ENCODE measurements at places on chromosomes 5 and 9.

- no peak for DNase-seq
These were observed 366.5 kb downstream of the CHSY3 start for GRCh38 chr5:130270786-130271185.

- no peak for DNase-seq
These were observed 41.6 kb downstream of the MYO10 start for GRCh38 chr5:16894236-16895057.

GRCh38 chr5:170183816-170184687 is 48.7 kb upstream of the C5orf58 start:
- peak; percentile 56 for DNase-seq

- no peak for DNase-seq
These were observed 283.4 kb downstream of the NFIB start for GRCh38 chr9:14030375-14031059.

GRCh38 chr9:69380811-69381210 is 55.8 kb downstream of the ENTREP1 start:
- no peak for DNase-seq

DNA sequence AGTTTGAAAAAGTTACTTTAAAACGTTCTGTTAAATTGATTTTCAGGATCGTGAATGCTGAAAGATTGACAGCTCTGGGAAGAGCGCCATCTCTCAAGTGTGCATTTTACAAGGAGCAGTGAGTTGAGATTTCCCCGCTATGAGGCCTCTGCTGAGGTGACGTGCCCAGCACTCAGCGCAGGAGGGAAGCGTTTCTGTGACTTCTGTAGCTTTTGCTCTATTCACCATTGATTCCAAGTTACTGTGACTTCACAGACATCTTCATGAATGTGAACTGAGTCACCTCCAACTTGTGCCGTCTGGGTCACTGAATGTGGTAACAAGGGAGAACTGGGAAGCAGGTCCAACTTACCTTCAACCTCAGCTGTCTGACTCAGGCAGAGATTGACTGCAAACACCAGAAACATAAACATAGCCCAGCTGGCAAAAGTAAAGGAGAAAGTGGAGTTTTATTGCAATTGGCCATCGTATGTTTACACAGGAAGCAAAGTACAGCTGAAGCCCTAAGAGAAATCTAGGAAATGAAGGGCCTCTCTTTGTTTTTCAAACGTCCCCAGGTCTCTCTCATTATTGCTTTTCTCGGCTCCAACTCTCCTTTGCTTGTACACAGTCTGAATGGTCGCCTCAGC is 428.8 kb upstream of the CLINT1 start:
- no peak for DNase-seq

GRCh38 chr9:127735530-127736185 is 564 bp upstream of the TOR2A start:
- no peak for DNase-seq

DNA sequence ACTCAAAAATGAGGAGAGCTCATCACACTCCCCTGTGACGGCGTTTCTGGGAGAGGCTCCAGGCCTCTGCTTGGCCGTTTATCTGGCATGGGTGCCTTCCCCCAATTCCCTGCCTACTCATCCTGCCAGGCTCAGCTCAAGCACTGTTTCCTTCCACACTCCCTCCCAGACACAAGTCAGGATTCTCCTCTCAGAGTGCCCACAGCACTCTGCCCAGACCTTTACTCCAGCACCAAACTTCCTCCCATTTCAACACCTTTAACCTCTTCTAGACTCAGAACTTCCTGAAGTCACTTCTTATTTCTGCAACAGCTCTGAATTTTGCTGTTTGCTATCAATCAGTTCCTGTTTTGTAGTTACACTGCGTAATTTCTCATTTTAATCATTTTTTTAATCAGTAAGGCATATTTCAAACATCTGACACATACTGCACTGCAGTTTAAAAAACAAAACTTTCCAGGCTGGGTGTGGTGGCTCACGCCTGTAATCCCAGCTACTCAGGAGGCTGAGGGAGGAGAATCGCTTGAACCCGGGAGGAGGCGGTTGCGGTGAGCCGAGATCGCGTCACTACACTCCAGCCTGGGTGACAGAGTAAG is 16.0 kb downstream of the TRMO start:
- no peak for DNase-seq

DNA sequence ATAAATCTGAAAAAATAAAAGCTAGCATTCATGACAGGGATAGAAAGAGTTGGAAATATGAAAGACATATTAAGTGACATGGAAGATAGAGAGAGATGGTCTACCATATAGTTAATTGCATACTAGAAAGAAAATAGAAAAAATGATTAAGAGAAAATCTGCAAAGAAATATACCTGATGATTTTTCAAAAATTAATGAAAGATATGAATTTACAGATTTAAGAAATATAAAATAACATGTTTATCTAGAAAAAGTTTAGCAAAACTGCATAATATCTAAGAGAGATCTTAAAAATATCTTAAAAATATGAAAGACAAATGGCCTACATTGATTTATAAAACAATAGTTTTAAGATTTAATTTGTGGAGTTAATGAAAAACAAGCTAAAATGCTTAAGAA is 219.1 kb upstream of the RPS23 start:
- no peak for DNase-seq

DNA sequence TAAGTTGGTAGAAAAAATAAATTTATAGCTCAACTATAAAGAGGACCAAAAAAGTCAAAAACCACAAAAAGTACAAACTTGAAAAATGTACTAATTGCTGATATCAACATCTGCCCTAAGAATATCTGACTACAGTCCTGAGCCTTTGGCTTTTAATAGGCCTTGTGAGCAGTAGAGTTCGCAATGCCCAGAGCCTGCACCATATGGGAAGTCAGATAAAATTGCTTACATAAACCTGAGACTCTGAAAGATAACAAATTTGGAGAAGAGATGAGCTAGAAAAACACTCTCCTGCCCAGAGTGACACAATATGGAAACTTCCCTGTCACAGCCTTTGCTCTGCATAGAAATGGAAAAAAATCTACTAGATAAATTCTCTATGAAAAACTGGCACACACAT is 368.0 kb upstream of the GRIN3A start:
- DNase-seq: no peak

- DNase-seq: no peak
These were observed 287.0 kb downstream of the SH3GL2 start for GRCh38 chr9:17865881-17866280.

DNA sequence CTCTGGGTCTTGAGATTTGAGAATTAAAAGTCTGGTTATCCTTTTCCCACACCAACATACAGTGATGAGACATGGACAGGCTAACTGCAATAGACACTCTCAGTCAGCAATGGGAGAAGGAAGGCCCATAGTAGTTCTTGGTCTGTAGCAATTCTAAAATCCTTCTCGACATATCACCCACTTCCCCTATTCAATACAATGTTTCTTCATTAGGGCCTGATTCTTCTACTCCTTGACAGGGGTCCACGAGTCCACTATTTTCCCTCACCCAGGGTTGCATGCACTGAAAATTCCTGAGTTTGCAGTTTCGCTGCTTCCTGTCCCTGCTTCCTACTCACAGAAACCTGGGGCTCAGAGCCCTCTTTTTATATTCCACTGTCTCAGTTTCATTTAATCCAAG is 402.8 kb downstream of the MAT2B start:
- no peak for DNase-seq

- no peak for DNase-seq
These were observed 48.6 kb downstream of the DUSP1 start for GRCh38 chr5:172722327-172722815.

- no peak for DNase-seq
These were observed 27.4 kb upstream of the CEP120 start for GRCh38 chr5:123450640-123451039.

- DNase-seq: no peak
These were observed 35.6 kb downstream of the MEF2C start for GRCh38 chr5:88847420-88847819.

- DNase-seq: no peak
These were observed 142.0 kb downstream of the PARP8 start for GRCh38 chr5:50808406-50808805.

GRCh38 chr9:77013932-77014596 is 5.4 kb upstream of the FOXB2 start:
- DNase-seq: no peak

- DNase-seq: no peak
These were observed 1196.1 kb upstream of the CDH9 start for GRCh38 chr5:28234356-28234968.

- DNase-seq: no peak
These were observed 4.1 kb downstream of the MRPL36 start for GRCh38 chr5:1795506-1795905.

GRCh38 chr9:96636368-96636767 is 16.7 kb upstream of the CDC14B start:
- DNase-seq: no peak

- DNase-seq: no peak
These were observed 383.4 kb downstream of the MLLT3 start for GRCh38 chr9:20238921-20239320.

GRCh38 chr9:35537913-35538312 is 48.0 kb downstream of the RUSC2 start:
- DNase-seq: no peak

DNA sequence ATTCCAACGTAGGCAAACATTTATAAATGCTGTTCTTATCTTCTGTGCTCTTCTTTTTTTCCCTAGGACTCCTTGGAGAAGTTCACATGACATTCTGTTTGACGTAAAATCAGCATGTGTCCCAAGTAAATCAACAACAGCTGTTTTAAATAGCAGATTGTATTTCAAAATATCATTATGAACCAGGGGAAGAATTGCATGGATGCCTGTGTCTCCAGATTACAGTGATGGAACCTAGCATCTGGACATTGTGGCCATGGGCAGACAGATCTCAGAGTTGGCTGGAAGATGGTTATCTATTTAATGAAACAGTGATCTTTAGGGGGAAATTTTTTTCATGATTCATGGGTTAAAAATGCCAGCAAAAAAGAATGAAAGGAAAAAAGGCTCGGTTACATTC is 222.0 kb downstream of the MAN2A1 start:
- DNase-seq: no peak

DNA sequence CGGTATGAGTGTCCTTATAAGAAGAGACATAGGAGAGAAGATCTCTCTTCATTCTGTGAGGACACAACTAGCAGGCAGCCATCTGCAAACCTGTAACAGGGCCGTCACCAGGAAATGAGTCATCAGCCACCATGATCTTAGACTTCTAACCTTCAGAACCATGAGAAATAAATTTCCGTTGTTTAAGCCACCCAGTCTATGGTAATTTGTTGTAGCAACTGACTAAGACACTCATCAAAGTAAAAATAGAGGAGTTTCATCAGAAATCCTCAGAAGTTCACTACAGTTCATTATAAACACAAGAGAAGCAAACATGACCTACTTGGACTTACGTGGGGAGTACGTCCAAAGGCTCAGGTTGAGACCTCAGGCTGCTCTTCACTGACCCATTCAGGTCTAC is 357.7 kb downstream of the SEMA5A start:
- no peak for DNase-seq

GRCh38 chr5:135440916-135441315 is 6.2 kb downstream of the DCANP1 start:
- DNase-seq: no peak

DNA sequence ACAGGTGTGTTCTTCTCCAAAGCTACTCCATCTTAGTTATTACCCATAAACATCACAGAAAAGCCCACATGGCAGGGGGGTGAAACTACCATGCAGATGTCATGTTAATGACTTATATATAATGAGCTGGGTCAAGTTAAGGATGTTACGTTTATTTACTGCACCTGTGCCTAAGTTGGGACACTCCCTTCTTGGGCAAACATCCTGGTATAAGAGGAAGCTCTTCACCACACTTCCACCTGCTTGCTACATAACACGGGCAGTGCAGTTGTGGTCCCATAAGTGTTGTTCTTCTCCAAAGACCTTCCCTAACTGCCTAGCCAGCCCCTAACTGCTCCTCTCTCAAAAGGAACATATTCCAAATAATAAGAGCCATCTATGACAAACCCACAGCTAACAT is 9.3 kb upstream of the ZCCHC9 start:
- no peak for DNase-seq

DNA sequence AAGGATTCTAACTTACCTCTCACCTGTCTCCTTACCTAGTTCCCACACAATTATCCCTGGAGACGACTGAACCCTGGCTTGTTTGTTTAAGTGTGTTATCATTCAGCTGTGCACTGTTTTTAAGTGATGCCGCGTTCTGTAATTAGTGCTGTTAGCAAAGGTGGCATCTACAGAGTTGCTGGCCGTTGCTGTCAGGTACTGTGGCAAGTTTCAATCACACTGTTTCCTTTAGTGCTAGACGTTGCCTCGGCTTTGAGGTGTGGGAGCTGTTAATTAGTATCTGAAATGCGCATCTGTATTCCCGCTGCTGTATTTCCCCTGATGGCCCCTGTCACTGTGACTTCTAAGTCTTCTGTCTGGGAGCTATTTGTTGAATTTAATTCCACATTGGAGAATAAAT is 193.8 kb upstream of the GAS1 start:
- no peak for DNase-seq

DNA sequence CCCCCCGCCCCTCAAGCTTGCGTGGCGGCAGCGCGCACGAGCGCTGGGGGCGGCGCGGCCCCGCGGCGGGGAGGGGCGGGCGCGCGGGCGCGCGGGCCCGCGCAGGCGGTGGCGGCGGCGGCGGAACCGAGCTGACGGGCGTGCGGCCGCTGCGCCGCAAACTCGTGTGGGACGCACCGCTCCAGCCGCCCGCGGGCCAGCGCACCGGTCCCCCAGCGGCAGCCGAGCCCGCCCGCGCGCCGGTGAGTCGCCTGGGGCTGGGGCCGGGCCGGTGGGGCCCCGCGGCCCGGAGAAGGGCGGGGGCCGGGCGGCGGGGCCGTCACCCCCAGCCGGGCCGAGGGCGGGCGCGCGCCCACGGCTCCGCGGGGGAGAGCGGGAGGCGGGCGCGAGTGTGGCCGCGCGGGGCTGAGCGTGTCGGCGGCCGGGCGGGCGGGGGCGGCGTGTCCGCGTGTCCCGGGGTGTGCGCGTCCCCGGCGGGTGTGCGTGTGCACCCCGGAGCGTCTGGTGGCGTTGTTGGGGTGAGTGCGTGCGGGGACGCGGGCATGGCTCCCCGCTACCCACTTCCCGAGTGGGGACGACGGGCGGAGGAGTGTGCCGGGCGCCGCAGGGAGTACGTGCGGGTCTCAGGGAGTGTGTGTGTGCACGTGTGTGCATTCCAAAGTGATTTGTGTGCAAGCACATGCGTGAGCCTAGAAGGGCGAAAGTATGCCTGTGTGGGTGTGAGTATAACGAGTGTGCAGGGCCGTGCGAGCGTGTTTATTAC is at the start of gene NEK6:
NEK6 (plus strand) TSS at position 106 of the 763 bp plus-strand sequence. CDS start 44,016 bp downstream, outside the sequence.
- no peak for DNase-seq

GRCh38 chr5:66757219-66757833 is 161.1 kb downstream of the MAST4 start:
- no peak for DNase-seq

DNA sequence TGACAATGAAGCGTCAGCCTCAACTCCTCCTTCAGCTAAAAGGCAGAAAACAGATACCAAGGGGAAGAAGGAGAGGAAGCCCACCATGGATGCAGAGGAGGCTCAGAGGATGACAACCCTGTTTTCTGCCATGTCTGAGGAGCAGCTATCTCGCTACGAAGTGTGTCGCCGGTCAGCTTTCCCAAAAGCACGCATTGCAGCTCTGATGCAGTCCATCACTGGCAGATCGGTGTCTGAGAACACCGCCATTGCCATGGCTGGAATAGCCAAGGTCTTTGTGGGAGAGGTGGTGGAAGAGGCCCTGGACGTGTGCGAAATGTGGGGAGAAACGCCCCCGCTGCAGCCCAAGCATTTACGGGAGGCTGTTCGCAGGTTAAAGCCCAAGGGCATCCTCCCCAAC is 968 bp downstream of the TAF11L11 start:
- DNase-seq: no peak

Measured in NT2/D1 (cell line).